ELF-1 (cell line): ENCODE measurements at places on chromosomes 3 and 15.
A peak's percentile ranks its signal among the peaks of the same experiment; 100 is the strongest.

DNA sequence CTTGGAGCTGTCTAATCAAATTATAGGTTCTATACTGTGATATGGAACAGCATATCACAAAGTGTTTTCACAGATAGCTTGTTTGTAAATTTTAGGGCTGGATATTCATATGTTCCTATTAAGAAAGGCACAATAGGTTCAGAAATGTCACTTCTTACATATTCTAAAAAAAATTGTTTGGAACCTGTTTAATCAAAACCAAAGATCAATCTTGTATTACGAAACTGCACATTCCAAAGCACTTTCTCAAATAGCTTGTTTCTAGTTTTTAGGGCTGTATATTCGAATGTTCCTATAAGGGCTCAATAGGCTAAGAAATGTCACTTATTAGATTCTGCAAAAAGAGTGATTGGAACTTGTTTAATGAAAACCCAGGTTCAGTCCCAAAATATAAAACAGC, 67.4 kb upstream of the OSBPL11 start:
- DNase-seq = no peak

DNA sequence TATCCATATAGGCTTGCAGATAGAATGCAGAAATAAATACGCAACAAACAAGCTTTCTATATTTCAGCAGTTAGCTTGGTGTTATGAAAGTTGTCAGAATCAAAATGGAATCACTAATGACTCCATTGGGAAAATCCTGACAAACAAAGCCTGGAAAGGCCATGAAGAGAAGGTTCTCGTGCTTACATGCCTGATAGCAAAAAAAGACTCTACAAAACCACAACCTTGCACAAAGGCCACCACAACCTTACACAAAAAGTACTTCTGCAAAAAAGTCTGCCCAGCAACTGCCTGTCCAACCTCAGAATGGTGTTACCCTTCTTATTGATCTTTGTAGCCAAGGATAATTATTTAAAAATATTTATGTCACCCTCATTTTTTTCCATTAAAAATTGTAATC, 14.4 kb upstream of the PLSCR1 start:
- no peak for DNase-seq

GRCh38 chr3:8443829-8444791, 57.5 kb upstream of the LMCD1 start:
- DNase-seq = peak; percentile 89

DNA sequence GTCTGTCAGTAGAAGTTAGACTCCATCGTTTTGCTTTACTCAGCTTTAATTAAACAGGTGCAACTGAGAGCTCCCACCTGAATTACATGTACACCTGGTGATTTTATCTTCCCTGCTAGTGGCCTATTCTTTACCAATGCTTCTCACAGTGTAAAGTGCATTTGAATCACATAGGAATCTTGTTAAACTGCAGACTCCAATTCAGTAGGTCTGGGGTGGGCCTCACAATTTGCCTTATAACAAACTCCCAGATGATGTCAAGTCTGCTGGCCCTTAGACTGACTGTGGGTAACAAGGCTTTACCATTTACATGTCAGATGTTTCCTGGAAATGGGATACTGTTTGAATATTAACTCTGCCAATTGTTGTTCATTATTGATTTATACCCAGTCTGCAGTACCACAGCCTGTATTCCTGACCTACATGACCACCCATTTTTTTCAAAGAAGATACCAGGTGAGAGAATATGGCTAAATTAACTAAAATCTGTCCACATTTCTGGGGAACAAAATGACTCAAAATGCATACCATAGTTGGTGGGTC, 37.2 kb downstream of the CMSS1 start:
- no peak for DNase-seq

- DNase-seq = no peak
These were observed 53.7 kb upstream of the ATP11B start for GRCh38 chr3:182739619-182740018.

GRCh38 chr3:126969586-126969985, 13.3 kb upstream of the PLXNA1 start:
- no peak for DNase-seq

DNA sequence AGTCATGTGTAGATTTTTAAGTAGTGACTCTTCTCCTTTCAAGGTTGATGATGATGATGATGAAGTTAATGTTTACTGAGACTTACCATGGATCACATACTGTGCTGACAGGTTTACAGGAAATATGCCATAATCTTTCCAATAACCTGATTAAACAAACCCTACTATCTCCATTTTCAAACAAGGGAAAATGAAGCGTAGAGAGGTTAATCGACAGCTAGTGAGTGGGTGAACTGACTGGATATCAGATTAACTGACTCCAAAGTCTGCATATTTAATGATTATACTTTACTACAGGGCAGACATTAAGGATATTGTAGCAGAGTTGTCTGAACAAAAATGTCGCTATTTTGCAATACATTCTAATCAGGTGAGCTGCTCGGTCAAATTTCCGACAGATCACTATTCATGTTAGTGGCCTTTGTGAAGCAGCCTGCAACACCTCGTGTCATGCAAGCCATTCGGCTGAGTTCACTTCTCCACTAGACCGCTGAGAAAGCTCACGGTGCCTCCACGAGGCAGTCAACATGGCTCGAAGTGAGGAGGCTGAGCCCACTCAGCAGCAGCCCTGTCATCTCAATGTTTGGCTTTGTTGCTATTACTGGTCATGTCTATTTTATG, 264.2 kb downstream of the NFKBIZ start:
- DNase-seq = no peak

- DNase-seq = no peak
These were observed 201.7 kb downstream of the MEIS2 start for GRCh38 chr15:36898536-36899126.

DNA sequence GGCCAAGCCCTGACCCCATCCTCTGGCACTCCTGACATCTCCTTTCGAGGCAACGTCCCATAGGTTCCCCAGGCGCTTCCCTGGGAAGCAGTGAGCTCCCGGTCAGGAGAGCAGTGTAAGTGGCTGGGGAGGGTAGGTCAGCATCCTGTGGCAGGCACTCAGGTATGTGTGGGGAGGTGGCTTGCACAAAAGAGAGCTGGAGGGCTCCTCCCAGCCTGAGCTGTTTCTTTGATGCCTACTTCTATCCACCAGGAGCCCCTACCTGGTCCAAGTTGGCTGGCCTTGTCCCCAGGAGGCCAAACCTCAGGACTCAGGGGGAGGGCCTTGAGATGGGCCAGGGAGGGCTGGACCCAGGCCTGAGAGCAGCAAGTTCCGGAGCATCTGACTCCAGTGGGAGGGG, 31.7 kb upstream of the LINGO1 start:
- peak; percentile 37 for DNase-seq

DNA sequence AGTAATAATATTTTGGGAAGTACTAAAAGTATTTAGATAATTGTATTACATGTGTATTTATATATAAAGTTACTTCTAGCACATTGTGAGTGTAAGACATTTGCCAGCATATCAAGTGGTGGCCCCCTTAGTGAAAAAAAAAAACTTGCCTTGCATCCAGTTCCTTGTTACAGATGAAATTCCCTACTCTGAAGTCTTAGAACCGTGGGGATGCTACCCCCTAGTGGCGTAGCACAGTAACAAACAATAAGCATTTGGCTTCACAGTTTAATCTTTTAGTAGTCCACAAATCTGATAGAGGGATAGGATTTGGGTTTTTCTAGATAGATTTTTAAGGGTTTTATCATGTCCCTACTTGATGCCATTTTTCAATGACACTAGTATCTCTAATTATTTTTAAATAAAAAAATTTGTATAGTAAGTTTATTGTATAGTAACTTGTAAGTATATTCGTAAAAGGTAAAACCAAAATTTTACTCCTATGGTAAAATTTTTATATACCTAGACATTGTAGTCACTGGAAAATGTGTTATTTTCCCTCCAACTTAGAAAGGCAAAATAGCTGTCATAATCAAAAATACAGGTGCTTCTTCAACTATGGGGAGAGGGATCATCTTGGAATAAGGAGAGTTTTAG, 14.3 kb downstream of the SMC4 start:
- peak; percentile 15 for DNase-seq
